ENCODE measurements at places on chromosomes 16 and 17.

GRCh38 chr17:54982399-54982798 lies 13.8 kb downstream of the STXBP4 start:
- no peak for DNase-seq

- DNase-seq, result no peak
These were observed 69.2 kb downstream of the CYB561 start for GRCh38 chr17:63376949-63377348.

- DNase-seq, result no peak
These were observed 20.7 kb downstream of the TPSD1 start for GRCh38 chr16:1276580-1276878.

DNA sequence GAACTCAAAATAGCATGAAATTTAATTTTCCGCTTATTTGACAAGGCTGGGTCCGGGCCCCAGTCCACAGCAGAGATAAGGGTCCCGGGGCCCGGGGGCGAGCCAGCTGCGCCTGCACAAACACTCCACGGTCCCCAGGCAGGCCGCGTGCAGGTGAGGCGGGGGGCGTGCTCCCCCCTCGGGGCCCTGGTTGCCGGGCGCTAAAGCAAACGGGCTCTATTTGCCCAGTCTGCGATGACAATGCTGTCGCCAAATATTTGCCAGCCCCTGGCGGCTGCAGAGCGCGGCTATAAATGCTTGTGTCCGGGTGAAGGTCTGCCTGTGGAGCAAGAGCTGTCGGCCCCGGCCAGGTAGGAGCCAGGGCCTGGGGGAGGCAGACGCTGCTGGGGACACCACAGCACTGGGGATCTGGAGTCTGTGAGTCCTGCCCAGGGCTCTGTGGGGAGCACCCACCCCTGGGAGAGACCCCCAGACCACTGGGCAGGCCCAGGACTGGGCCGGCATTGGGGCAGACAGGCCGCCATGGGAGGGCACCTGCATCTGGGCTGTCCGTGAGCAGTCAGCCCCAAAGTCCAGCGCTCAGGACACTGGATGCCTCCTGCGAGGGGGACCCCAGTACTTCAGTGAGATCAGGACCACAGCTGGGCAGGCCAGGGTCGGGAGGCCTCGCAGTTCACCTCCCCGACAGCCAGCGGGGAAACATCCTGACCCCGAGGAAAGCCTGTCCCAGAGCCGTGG lies at the start of gene PERCC1:
Gene PERCC1 (plus strand): TSS at position 320 of the 738 bp plus-strand sequence. CDS start 1,516 bp downstream, outside the sequence.
- DNase-seq, result no peak

- no peak for DNase-seq
These were observed 9.4 kb downstream of the MAP3K14 start for GRCh38 chr17:45307290-45308015.

- DNase-seq, result no peak
These were observed 432 bp upstream of the SLC46A1 start for GRCh38 chr17:28406473-28406814.

- no peak for DNase-seq
These were observed 72.1 kb downstream of the COPRS start for GRCh38 chr17:31786796-31787481.

GRCh38 chr17:681738-682529 lies 32.7 kb downstream of the VPS53 start:
- DNase-seq, result no peak

GRCh38 chr16:69111876-69112230 lies 6.4 kb downstream of the HAS3 start:
- no peak for DNase-seq

DNA sequence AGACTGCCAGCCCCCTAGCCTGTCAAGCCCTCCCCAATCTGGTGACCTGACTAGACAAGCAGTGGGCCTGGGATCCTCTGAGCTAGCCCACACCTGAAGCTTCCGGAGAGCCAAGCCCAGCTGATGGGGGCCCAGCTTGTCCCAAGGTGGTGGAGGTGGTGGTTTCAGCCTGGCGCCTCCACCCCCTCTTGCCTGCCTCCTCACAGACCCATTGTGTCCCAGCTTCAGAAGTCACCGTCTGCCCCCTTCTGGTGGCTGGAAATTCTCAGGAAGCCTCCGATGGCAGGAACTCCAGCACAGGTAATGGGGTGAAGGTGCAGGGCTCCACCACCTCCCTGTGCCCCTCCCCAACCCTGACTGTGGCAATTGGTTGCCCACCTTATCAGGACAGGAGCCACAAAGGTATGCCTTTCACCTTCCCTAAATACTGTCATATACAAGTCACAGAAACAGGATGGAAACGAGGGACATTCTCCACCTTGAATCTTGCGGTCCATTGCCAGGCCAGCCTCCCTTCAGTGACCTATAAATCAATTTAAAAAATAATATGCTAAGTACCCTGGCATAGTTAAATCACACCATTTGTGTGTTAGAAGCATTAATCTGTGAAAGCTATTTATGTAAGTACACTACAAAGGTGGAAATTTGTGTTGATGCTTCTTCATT lies 66.0 kb upstream of the ZNF423 start:
- peak; percentile 25 for DNase-seq

GRCh38 chr17:78144736-78145641 lies 1.2 kb upstream of the C17orf99 start:
- DNase-seq, result no peak

DNA sequence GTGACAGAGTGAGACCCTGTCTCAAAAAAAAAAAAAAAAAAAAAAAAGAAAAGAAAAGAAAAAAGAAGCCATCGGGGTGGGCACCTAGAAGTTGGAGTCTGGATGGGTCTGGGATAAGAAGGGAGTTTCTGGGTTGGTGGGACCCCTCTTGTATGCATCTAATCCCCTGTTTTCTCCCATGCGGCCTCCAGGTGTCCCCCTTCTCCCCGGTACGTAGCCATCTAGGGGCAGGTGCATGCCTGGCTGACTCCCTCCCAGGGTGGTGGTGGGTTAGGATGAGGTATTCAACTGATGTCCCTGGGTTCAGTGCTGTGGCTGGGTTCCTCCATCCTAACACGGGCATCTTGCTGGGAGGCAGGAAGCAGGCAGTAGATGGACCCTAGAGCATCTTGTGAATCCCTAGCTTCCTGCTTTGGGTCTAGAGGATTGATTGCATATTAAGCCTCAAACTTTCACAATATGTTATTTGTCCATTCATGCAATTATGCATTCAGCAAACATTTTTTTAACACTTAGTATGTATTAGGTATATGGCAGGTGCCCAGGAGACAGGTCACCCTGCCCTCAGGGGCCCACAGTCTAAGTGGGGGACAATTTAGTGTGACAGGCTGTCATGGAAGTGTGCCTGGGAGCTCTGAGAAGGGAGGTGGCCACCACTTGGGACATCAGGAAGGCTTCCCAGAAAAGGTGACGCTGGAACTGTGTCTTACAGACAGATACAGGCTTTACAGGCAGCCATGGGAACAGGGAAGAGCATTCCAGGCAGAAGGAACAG lies 13.1 kb downstream of the FMNL1 start:
- peak; percentile 58 for DNase-seq

DNA sequence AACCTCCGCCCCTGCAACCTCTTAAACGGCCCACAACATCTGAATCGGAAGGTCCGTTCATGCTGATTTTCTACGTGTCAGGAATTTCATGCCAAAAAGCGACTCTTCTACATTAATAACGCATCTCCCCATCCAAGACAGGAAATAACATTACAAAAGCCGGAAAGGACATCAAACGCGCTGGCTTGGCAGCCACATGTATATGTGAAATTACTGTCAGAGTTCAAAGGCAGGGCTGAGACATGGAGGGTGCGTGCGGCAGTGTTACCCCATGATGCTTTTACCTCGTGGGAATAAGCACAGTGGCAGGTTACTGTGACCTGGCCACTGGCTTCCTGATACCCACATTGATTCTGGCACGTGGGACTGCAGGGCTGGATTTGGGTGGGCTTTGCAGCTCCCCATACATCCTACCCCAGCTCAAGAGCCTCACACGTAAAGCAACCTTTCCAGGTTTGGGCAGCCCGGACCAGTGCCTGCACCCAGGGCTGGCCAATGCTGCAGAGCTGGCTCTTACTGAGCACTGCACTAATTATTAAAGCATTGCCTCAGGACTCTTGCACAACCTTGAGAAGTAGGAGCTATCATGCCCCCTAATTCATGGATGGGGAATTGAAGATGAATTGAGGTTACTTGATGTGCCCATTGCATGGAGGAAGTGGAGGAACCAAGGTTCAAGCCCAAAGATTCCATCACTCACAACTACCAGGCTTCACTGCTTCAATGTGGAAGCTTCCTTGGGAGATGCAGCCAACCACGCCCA lies 120.6 kb upstream of the FOXF1 start:
- DNase-seq, result no peak

- DNase-seq, result no peak
These were observed 150.0 kb upstream of the RBFOX1 start for GRCh38 chr16:7182510-7183109.

GRCh38 chr17:38454532-38454931 lies 26.3 kb downstream of the ARHGAP23 start:
- DNase-seq, result no peak

- DNase-seq, result no peak
These were observed 15.5 kb downstream of the MAP1LC3B start for GRCh38 chr16:87407511-87408112.

DNA sequence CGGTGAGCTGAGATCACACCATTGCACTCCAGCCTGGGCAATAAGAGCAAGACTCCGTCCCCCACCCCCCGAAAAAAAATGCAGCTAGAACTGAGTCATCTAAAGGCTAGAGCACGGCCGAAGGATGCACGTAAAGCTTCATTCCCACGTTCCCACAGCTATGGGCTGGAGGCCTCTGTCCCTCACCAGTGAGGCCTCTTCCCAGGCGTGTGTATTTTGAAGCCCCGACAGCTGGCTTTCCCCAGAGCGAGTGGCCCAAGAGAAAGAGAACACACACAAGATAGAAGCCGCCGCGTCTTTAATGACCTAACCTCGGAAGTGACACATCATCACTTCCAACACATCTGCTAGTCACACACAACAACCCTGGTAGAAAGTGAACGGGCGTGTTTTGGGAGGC lies 6.6 kb upstream of the KCTD5 start:
- DNase-seq, result no peak

DNA sequence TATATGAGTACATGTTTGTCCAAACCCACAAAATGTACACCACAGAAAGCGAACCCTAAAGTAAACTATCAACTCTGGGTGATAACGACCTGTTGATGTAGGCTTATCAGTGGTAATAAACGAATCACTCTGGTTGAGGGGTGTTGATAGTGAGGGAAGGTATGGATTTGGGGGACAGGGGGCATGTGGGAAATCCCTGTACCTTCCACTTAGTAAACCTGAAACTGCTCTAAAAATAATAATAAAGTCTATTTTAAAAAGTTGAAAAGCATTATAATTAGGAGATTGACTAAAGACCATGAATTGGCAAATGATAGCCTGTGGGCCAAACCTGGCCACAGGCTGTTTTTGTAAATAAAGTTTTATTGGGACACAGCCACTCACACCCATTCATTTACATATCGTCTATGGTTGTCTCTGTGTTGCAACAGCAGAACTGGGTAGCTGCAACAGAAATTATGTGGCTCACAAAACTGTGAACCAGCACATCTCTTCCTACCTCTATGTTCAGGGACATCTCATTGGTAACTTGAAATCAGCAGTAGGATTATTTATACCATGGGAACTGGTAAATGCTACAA lies 85.5 kb upstream of the CDYL2 start:
- DNase-seq, result no peak

DNA sequence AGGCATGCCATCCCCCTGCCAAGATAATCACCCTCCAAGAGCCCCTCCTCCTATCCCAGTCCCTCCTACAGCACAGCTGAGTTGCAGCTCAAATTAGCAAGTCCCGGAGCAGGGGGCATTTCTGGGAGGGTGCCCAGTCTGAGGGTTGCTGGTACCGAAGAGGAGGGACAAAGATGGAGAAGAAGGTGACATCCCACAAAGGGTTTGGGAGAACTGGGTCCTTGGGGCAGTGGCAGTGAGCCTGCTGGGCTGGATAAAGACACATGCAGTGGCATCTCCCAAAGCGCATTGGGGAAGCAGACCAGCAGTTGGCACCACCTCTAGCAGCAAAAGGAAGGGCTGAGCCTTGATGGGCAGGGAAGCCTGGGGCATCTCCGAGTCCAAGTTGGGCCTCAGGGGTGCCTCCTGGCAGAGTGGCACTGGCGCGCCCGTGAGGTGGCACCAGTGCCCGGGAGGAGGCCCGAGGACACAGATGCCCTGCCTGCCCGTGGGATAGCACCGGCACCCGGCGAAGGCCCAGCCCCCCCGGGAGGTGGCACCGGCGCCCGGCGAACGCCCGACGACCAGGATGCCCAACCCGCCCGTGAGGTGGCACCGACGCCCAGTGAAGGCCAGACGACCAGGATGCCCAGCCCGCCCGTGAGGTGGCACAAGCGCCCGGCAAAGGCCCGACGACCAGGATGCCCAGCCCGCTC lies 622 bp downstream of the TOM1L2 start:
- DNase-seq, result peak; percentile 16

DNA sequence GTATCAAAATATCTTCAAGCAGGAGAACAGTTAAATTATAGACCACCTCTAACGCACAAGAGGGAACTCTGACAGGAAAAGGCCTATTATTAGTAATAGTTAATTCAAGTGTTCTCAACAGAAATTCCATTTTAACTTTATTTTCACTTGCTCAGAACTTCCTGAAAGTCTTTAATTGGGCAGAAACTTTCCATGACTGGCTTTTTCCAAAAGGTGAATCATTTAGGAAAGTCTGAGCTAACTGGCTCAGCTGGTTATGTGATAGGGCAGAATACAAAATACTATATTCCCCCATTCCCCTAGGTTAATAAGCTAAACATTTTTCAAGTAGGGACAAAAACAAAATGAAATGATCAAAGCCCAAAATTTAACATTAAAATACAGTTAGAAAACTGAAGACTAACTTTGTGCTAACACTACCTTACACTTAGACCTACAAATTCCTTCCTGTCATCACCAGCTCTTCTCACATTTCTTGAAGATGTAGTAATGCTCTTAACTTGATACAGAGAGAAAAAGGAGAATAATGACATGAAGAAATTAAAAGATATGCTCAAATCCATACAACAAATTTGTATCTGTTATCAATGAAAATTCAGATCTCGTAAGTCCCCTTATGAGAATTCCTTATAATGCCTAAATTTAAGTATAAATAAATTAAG lies 31.0 kb downstream of the CFDP1 start:
- DNase-seq, result no peak

GRCh38 chr17:3583456-3583855 lies 25.8 kb downstream of the TRPV1 start:
- DNase-seq, result no peak

DNA sequence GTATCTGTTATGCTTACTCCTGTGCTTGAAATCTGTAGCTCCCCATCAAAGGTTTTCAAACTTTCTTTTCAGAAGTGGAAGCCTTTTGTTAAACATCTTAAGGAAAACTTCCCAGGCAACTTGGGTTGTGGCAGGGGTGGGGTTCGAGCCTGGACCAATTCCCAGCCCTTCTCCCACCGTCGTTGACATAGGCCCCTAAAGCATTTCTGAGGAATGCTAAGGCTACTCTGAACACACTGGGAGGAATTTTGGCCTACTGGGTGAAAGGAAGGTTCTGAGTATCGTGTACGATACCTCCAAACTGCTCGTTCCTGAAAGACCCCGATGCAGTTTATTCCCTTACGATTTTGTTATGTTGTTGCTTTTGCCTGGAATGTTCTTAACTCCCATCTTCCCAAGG lies 56.1 kb upstream of the PMFBP1 start:
- DNase-seq, result no peak

GRCh38 chr17:69594641-69595040 lies 180.1 kb downstream of the MAP2K6 start:
- no peak for DNase-seq

GRCh38 chr17:31869031-31869430 lies 10.0 kb upstream of the COPRS start:
- DNase-seq, result no peak
